ENCODE measurements at places on chromosomes 12 and 14.

DNA sequence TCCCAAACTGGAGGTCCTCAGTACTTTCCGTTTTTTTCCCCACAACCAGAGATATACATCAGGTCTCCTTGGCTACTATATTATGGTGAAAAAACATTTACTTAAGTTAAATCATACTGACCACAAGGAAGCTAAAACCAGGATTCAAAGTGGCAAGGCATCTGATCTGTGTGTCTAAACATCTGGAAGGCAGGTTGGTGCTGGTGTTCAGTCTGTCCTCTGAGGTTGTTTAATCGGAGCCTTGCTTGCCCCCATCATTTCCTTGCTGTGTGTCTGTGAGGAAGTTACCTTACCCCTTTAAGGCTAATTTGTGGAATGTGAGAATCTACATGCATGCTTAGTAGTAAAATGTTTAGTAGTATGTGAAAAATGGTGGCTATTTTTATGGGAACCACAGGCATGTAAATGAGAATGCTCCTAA, 75.6 kb downstream of the GALNT4 start:
- DNase-seq: peak; percentile 43

- DNase-seq: no peak
Observed at GRCh38 chr14:55593698-55594097, 13.7 kb downstream of the KTN1 start.

DNA sequence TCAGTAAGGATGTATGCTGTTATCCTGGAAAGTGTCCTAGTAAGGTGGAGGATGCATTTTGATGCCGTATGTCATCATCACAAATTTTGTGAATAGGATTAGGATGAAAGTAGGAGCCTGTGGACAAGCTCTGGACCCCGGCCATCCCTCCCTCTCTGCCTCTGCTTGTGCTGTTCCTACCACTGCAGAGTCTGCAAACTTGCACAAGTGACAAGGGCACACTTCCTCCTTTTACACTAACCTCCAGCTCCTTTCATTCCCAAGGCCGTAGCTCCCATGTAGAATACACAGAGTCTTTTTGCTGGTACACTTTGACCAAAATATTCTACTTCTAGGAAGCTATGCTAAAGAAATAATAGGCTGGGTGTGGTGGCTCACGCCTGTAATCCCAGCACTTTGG, 13.3 kb upstream of the TMCC3 start:
- no peak for DNase-seq

DNA sequence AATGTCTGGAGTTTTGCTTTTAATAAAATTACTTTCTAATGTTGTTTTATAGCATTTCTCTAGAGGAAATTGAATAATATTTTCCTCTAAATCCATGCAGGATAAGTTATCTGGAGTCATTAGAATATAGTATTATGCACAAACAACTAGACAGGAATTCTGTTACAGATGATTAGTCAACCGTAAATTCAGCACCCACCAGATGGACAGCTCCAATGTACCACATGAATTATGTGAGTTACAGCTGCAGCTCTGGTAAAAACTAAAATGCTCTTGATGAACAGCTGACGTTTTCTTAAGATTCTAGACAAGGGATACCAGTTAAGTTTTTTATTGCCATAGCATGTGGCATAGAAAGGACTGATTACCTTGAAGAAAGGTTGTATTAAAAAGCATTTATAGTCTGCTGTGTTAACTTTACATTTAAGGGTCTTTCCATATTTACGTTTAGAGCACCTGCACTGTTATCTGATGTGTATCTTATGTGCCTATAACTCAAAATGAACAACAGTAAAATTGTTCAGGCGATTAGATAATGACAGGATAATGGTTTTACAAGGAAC, 321.4 kb upstream of the LRFN5 start:
- DNase-seq: peak; percentile 22

DNA sequence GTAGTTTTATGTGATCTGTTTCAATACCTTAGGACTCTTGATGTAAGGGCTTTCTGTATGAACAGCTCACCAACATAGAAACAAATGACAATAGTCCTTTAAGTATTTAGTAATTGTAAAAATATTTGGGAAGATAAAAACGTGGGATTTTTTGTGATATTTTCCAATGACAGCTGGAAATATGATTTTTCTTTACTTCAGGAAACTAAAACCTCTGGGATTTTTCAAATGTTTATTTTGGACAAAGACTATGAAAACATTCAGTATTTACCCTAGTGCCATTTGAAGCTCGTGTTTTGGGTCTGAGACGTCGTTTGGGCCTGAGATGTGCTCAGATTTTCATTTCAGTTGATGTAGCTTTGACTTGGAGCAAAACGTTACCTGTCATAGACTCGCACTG, 240.0 kb downstream of the BMP4 start:
- no peak for DNase-seq

- no peak for DNase-seq
Observed at GRCh38 chr12:54682674-54683073, 34.5 kb upstream of the DCD start.

- no peak for DNase-seq
Observed at GRCh38 chr12:40435251-40435650, 210.5 kb downstream of the LRRK2 start.

DNA sequence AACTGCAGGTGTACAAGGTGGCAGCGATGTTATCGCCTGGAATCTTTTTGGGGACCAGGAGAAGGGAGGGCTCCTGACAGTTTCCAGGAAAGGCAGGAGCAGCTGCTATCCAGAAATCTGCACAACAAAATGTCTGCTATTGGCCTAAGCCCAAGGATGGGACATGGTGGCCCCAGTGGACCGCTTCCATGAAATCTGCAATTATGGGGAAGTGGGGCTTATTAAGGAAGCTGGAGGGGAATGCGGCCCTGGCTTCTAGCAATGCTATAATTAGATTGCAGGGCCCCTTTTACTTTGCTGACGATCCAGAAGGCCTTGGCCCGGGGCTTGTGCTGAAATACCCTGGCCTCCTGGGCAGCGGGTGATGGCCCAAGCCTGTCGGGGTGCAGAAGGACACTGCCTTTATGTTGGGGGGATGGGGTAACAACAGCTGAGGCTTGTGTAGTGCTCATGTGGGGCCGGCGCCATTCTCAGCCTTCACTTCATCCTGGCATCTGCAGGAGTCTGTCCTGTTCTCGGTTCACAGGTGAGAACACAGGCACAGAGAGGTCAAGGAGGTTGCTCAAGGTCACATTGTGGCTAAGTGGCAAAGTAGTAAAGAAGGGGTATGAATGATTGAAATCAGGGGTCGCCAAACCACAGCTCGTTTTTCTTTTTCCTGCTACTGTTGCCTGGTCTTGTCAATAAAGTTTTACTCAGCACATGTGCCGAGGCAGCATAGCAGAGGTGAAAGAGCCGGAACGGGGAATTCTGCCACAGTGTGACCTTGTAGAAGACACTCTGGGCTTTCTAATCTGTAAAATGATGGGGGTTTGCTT, 153.5 kb downstream of the RBM19 start:
- no peak for DNase-seq

DNA sequence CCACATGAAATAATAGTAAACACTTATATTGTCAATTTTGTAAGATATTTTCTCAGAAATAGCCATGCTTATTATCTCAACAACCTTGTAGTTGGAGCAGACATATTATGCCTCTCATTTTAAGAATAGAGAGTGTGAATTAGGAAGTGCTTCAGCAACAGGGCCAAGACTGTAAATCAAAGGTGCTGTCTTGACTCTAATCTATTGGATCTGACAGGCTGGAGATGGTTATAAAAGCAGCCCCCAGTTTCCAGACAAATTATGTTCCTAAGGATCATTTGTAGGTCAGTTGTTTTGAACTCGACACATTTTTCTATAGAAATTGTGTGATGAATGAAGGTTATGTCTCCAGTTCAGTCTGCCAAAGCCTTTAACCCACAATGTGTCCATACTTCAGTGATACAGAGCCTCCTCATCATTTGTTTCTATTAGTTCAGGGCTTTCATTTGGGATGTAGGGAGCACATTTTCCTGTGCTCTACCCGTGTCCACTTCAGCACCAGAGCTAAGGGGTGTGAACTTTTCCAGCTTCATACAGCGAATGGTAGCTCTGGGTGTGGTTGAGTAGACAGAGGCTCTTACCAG, 284.8 kb upstream of the FBXO33 start:
- DNase-seq: no peak

- DNase-seq: no peak
Observed at GRCh38 chr12:104855599-104855998, 102.5 kb downstream of the SLC41A2 start.

- DNase-seq: no peak
Observed at GRCh38 chr14:34128665-34129064, 177.8 kb upstream of the EGLN3 start.

- no peak for DNase-seq
Observed at GRCh38 chr12:99093166-99093565, 448.1 kb downstream of the APAF1 start.

DNA sequence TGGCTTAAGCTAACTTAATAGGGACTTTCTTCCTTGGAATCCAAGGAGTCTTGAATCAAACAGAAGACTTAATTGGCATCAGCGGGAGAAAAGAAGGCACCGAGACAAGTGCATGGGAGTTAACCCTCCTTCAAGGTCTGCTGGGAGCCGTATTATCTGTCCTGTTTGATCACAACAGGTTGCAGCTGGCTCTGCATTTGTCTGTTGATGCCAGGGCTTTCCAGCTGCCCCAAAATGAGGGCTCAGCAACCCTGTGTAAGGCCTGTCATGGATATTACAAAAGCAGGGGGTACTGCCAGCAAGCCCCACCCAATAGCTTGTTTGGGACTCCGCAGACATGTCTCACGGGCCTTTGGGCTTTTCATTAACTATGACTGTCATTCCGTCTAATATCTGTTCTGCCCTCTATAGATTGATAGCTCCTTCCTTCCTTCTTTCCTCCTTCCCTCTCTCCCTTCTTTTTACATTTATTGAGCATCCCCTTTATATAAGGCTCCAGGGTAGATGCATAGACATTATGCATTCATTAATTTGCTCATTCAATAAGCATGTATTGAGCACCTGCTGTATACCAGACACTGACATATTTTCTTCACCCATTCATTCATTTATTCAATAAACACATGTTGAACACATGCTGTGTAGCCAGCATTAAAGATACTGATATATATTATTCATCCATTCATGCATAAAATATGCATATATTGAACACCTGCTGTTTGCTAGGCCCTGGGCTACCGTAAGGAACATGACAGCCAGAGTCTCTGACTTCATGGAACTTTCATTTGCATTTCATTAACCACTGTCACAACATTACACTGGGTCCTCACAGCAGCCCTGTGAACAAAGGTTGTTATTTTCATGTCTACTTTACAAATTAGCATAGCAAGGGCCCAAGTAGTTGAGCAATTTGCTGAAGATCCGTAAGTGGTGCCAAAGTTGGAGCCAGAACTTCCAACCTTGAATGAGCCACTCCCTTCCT, 56.2 kb downstream of the SVOP start:
- DNase-seq: no peak

DNA sequence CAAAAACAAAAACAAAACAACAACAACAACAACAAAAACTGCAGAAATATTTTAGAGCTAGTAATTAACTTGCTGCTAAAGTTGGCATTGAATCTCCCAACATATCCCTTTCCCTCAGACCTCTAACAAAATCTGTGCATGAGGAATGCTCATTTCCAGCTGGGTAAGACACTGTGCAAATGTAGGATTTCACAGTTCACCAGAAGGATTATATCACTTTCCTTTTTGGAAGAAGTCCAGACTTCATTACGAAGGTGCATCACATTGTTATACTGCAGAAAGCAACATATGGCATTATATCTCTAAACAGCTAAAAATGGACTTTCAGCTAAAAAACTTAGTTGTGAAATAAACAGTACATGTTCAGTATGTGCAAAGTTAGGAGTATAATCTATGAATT, 341.8 kb downstream of the FSCB start:
- no peak for DNase-seq

Data from choroid plexus epithelial cell (primary cell).